Activated T-cell treated with anti-CD3 and anti-CD28 coated beads for 4 hours (primary cell): ENCODE measurements at places on chromosomes 5 and 9.

- no peak for DNase-seq
Measured at GRCh38 chr9:126157826-126158587, 168.6 kb upstream of the MVB12B start.

- DNase-seq: no peak
Measured at GRCh38 chr9:91426123-91426745, 2.6 kb upstream of the NFIL3 start.

DNA sequence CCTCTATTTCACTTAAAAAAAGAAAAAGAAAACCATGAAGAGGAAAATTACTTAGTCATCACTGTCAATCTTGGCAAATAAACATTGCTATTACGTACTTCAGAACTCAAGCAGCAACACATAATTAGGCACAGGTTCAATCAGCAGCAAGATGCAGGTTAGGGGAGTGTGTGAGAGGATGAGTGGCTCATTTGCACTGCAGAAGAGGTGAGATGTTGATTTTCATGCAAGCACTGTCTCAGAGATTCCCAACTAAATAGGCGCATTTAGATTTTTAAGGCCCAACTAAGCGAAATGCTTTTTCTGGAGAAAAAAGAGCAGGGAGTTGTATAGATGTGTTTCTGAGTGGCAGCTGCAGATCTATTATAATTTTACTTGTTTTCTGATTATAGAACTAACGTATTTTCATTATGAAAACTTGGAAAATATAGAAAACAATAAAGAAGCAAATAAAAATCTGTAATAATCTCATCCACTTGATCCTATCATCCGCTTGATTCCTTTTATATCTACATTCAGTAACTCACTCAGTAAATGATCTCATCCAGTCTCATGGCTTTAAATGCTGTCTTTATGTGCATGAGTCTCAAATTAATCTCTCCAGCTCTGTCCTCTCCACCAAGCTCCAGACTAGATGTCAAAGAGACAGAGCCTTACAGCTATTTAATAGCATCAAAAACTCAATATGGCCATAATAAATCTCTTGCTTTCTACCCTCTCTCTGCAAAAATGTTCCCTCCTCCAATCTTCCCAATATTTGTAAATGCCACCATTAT is 162.5 kb downstream of the ZNF462 start:
- no peak for DNase-seq

- DNase-seq: no peak
Measured at GRCh38 chr9:88803546-88804253, 187.6 kb upstream of the S1PR3 start.
